ENCODE measurements at places on chromosomes 1 and 21.

DNA sequence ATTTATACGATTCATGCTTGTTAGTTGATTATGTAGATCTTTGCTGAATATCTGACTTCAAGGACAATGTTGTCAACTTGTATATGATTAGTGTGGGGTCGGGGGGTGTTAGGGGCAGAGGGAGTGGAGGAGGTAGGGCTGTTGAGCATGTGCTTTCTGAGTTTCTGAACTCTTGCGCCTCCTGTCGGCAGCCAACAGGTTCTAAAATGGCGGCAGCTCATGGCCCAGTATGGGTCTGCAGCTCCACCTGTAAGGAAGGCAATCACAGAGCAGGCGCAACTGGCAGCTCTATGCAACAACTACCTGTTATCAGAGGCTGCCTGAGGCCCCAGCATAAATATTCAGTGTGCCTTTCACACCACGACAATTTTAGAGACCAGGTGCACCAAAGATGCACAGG is 205.8 kb upstream of the PLXNA2 start:
- DNase-seq: no peak

- peak; percentile 29 for DNase-seq
These were observed 14.0 kb upstream of the ZNF692 start for GRCh38 chr1:248872752-248873408.

- DNase-seq: no peak
These were observed 27.5 kb upstream of the STMN1 start for GRCh38 chr1:25933479-25934365.

GRCh38 chr1:116224111-116224510 is 112.9 kb downstream of the MAB21L3 start:
- DNase-seq: no peak

- no peak for DNase-seq
These were observed 17.3 kb downstream of the DDR2 start for GRCh38 chr1:162649583-162649982.

- no peak for DNase-seq
These were observed 22.0 kb downstream of the PRPF38A start for GRCh38 chr1:52426371-52426770.

- no peak for DNase-seq
These were observed 137.8 kb downstream of the LMX1A start for GRCh38 chr1:165218731-165219130.

DNA sequence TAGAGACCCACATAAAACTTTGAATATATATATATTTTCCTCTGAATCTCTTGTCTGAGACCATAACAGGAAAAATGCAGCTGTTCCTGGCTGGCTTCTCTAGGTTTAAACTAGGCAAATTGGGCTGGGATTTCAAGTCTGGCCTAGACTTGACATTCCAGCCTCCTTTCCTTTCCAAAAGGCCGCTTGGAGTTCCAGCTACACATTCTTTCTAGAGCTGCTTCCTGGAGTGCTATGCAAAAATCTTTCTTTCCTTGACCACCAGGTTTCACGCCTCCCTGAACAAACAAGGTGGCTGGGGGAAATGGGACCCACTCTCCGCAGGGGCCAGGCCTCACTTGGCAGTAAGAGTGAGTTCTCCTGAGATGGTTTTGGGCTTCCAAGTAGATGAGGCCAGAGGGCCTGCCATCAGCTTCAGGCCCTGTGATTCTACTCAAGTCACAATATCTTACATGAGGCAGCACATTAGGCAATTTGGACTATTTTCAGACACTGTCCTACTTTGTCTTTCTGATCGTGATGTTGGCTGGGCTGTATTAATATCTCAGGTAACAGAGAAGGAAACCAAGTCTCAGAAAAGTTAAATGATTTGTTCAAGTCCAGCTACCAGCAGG is 102.4 kb downstream of the FAM78B start:
- no peak for DNase-seq

DNA sequence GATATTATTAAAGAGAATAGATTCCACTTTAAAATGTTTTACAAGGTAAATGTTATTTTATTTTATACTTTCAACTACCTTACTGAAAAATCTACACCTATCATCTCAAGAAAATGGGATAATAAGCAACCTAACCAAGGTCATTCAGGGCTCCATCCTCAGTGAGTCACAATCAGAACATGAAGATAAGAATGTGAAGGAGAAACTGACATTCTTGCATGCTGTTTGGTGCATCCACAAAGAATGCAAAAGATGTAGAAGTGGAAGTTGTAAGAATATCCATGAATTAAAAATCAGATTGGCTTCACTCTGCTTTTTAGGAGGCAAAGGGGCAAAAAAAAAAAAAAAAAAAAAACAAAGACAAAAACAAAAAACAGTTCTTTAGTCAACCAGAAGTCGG is 6.5 kb downstream of the WARS2 start:
- no peak for DNase-seq

DNA sequence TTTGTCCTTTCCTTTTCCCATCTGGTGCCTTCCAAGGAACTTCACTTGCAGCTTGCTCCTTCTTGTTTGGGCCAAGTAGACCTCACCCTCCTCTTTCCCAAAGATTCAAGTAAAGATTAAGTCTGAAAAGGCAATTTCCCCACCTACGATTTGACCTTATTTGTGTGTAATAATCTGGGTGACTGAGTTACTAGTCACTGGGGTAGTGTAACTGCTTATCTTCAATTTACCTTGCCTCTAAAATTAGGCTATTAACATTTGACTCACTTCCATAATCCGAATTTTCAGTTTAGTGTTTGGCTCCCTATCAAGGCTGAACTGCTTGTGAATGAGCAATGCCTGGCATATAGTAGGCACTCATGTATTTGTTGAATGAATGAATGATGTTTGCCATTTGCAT is 59.6 kb downstream of the PLA2G4A start:
- DNase-seq: no peak

GRCh38 chr1:169487561-169487960 is 1.8 kb upstream of the SLC19A2 start:
- no peak for DNase-seq

GRCh38 chr1:101128211-101128727 is 102.7 kb upstream of the DPH5 start:
- DNase-seq: peak; percentile 33

DNA sequence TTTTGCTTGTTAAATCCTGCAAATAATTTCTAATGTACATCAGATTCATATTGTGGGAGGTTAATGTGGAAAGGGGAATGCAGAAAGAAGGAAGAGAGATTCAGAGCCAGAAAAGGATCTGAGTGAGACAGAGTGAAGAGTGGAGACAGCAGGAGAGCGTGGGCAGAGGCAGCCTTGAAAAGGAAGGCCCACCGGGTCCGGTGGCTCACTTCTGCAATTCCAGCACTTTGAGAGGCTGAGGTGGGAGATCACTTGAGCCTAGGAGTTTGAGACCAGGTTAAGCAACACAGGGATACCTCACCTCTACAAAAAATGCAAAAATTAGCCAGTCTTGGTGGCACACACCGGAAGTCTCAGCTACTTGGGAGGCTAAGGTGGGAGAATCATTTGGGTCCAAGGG is 222.0 kb upstream of the RAB4A start:
- no peak for DNase-seq

GRCh38 chr1:35203295-35203694 is 10.3 kb upstream of the SFPQ start:
- DNase-seq: no peak

- DNase-seq: no peak
These were observed 1.1 kb downstream of the KIF21B start for GRCh38 chr1:201022493-201022819.

Measured in activated CD4-positive, alpha-beta T cell treated with anti-CD3 and anti-CD28 coated beads, Interleukin-2, amount 50 U/mL, for 1 hour (primary cell).